Activated T-cell treated with anti-CD3 and anti-CD28 coated beads, Interleukin-2, amount 50 U/mL, for 24 hours (primary cell): ENCODE measurements at places on chromosomes 12 and 14.
A peak's percentile ranks its signal among the peaks of the same experiment; 100 is the strongest.

- peaks cover 2% of the 10 kb centered on the region for H3K27me3 ChIP-seq
- H3K4me1 ChIP-seq, result peaks cover 2% of the 10 kb centered on the region
- peaks cover 6% of the 10 kb centered on the region for H3K36me3 ChIP-seq
- H3K27ac ChIP-seq, result no peak overlapping the region
- no peak for DNase-seq
Observed at GRCh38 chr14:53391156-53391555, 238.0 kb upstream of the DDHD1 start.

DNA sequence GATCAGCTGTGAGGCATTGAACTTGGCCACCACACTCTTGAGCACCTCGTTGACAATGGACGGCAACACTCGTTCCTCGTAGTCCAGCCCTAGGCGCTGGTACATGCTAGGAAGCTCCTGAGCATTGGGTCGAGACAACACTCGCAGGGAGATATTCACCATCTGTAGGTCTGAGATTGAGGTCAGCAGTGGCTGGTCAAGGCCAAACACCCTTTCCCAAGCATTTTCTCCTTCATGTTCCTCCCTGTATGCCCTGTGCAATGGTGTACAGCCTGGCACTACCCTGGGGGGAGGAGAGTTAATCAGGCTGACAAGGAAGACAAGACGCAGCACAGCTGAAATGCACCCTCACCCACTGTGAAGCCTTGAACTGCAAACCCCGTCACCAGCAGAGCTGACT is 2.0 kb downstream of the PHB2 start:
- H3K4me1 ChIP-seq, result peaks cover 70% of the 10 kb centered on the region
- H3K36me3 ChIP-seq, result peaks cover 97% of the 10 kb centered on the region
- H3K27ac ChIP-seq, result peak overlapping the region; percentile 100
- DNase-seq, result peak; percentile 21

DNA sequence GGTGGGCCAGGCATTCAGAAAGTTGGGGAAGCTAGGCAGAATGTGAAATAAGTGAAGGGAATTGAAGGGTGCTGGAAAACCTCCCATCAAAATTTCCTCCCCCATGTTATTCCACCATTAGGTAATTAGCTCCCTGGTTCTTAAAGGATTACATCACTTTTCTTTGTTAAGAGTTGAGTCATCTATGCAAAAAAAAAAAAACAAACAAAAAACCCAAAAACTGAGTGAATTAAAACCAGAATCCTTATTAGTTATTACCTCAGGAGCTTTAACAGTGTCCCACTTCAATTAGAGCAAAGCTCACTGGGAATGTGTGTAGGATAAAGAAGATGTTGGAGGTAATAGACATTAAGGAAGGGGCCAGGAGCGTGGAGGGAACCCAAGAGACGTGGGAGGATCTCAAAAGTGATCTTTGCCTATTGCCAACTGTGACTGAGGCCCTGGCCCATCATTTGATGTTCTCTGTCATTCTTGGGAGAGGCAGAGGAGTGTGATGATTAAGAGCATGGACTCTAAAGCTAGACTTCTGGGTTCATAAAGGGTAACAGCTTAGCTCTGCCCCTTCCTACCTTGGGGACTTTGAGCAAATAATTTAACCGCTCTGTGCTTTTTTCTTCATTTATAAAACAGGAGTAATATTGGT is 364.7 kb downstream of the APAF1 start:
- no peaks in the 10 kb centered on the region for H3K36me3 ChIP-seq
- H3K4me3 ChIP-seq, result no peak overlapping the region
- peaks cover 10% of the 10 kb centered on the region for H3K27me3 ChIP-seq
- DNase-seq, result no peak
- H3K27ac ChIP-seq, result no peak overlapping the region

DNA sequence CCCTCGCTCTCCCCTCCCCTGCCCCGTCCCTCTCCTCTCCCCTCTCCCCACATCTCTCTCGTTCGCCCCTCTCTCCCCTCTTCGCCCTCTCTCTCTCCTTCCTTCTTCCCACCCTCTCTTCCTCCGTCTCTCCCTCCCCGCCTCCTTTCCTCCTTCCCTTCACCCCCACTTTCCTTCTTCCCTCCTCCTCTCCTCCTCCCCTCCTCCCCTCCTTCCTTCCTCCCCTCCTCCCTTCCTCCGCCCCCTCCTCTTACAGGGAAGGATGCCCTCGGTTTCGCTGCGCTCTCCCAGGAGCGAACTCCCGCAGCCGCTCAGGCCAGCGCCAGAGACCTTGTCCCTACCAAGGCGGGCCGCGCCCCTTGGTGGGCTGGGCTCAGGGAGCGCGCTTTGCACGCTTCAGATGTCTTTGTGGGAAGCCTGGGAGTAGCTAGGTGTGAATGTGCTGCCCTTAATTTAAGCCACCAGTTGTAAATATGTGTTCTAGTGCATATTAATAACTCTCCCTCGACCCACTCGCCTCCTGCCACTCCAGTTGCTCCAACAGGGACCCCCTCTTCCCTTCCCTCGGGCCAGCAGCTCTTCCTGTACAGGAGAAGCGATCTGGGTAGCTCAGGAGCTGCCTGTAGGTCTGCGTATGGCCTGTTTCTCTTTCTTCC is 13.3 kb upstream of the MAP3K9 start:
- peaks cover 22% of the 10 kb centered on the region for H3K27me3 ChIP-seq
- H3K36me3 ChIP-seq, result no peaks in the 10 kb centered on the region
- DNase-seq, result peak; percentile 50
- peak overlapping the region; percentile 82 for H3K27ac ChIP-seq
- H3K4me3 ChIP-seq, result peak overlapping the region; percentile 77

- no peak overlapping the region for H3K4me3 ChIP-seq
- H3K27me3 ChIP-seq, result no peaks in the 10 kb centered on the region
- no peak for DNase-seq
- H3K4me1 ChIP-seq, result peaks cover 4% of the 10 kb centered on the region
Observed at GRCh38 chr14:71726580-71727021, 205.6 kb upstream of the RGS6 start.
